ENCODE measurements at places on chromosomes 2 and 18.

- ATAC-seq = no peak
Measured at GRCh38 chr2:17515652-17516051, 2.6 kb downstream of the RAD51AP2 start.

GRCh38 chr2:42378415-42378814, 17.4 kb upstream of the COX7A2L start:
- no peak for ATAC-seq

DNA sequence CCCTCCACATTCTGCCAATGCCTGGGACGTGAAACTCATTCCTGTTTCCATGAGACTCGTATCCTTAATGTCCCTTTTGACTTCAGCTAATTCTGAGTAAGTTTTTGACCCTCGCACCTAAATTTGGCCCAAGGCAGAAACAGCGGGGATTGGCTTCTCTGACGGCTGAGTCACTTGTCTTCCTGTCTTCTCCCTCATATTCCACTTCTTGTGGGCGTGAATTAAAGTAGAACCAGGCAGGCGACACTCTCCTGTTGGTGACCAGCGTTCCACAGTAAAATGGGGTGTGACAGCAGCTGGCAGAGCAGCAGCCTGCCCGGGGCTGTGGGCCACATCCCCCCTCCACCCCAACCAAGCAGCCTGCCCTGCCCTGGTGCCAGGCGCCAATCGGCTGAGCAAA, 15.5 kb downstream of the TTC32 start:
- ATAC-seq = no peak

- ATAC-seq = no peak
Measured at GRCh38 chr2:42747422-42747821, 16.5 kb downstream of the OXER1 start.

GRCh38 chr2:202933139-202933510, 21.1 kb downstream of the CARF start:
- ATAC-seq = no peak

DNA sequence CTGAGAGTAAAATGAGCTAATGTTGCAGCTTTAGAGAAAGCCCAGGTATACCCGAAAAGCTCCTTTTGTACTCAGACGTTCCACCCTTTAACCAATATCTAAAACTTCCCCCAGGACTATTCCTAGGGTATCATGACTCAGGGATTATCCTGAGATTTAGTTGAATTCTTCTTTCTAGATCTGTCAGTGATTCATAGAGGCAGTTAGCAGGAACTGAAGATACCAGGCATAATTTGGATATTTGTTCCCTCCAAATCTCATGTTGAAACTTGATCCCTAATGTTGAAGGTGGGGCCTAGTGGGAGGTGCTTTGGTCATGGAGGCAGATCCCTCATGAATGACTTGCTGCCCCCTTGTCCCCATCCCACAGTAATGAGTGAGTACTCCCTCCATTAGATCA, 161.2 kb upstream of the LRP1B start:
- no peak for ATAC-seq

DNA sequence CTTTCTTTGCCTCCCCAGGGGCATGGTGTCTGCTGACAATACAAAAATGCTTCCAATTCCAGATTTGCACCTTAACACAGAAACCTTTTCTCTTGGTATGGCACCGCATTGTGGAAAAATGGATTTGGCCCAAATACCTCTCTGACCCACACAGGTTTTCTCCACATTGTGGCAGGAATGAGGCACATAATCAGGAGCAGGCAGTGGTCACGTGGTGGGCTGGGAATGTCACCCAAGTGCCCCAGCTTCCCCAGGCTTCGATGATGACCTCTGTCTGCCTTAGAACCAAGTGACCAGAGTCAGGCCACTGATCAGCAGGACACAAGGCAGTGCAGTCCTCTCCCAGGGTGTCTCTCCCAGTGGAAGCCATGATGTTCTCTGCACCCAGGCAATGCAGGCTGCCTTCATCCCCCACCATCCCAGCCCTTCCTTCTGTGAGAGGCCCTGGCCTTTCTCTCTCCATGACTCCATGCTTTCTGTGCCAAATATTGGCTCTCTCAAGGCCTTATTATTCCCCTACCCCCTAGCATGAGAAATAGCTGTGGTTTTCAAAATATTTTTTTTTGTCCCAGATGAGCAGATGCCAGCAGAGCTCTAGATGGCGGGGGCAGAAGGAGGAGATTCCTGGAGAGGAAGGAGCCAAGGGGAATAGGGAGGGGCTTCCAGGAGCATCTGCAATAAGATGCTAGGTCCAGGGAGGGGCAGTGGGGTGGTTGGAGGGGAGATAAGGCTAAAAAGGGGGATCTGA, 198.9 kb downstream of the ACKR3 start:
- ATAC-seq = no peak

DNA sequence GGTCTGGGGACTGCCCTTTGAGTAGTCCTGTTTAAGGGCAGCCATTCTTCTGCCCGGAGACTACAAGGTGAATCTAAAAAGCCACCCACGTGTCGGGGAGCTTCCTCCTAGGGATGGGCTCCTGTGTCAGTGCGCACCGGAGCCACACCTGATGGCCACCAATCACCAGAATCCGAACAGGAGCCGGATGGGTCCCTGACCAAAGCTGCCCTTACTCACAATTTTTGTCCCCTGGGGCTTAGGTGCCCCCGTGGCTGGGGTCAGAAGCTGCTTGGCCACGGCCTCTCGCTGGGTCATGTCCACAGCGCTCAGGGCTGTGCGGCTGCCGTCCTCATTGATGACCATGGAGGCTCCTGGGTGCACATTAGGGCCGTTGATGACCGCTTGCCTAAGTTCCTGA, 30.9 kb downstream of the POLR1A start:
- no peak for ATAC-seq

DNA sequence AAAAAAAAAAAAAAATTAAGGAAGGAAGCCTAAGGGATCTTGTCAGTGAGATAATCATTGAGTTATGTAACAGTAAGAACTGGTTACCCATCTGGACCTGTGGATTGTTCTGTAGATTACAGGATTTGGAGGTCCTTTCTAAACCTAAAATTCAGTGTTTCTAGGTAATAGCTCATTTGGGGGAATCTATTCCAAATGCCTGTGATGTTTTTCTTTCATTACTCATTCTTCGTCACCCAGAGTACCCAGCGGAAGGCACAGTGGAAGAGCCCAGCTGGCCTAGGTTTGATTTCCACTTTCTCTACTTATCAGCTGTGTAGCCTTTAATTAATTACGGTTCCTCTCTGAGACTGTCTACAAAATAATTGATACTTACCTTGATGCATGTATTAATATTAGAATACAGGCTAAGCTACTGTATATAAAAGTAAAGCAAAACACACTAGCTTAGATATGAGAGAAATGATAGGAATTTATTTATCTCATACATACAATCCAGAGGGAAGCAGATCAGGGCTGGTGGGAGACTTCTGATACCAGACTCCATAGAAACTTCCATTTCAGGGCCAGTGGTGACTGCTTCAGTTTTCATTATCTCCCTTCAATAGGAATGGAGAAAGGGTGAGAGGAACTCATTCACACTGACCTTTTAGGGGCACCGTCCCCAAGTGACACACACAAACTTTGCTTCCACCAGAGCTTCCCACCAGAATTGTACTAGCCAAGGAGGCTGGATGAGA, 115.8 kb upstream of the NOSTRIN start:
- peak; percentile 46 for ATAC-seq

DNA sequence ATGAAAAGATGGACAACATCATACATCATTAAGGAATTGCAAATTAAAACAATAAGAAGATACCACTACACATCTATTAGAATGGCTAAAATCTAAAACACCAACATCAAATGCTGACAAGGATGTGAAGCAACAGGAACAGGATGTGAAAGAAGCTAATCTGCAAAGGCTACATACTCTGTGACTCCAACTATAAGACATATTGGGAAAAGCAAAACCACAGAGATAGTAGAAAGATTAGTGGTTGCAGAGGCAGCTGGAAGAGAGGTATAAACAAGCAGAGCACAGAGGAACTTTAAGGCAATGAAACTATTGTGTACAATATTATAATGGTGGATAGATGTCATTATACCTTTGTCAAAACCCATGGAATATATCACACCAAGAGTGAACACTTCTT, 393.7 kb upstream of the RAB6C start:
- ATAC-seq = no peak

DNA sequence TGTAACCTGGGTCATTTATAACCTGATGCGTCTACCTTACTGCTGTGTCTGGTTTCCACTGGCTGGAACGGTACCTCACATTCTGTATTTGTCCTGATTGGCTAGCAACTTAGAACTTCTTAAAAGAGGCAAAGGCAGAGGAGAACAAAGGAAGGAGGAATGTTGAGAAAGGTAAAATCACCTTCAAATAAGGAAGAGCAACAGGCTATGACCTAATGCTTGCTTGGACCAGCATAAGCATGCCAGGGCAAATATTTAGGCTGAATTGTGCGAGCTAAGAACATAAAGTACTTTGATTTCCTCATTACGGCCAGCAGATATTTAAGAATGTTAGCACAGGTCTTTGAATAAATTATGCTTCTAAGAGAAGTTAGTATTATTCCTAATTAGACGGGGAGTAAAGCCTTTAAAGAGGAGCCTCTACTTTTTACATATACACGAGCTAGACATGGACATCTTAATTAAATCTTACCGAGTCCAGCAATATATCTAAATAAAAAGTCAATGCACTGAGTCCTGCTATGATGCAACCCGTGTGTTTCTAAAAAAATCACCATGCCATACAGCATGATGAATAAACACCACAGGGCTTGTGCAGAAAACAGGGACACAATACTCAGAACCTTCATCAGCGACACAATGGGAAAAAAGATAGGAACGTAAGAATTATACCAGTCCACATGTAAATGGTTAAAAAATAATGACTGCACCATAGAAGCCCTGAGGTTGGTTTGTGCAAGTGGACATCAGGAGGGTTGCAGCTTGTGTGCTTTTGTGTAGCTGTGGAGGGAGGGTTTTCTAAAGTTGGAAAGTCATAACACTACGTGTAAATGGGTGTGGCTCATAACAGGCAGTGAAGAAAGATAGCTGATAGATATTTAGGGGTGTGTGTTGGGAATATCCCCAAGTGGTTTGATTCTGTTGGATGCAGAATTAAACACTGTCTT, 14.2 kb downstream of the SEPTIN2 start:
- no peak for ATAC-seq

DNA sequence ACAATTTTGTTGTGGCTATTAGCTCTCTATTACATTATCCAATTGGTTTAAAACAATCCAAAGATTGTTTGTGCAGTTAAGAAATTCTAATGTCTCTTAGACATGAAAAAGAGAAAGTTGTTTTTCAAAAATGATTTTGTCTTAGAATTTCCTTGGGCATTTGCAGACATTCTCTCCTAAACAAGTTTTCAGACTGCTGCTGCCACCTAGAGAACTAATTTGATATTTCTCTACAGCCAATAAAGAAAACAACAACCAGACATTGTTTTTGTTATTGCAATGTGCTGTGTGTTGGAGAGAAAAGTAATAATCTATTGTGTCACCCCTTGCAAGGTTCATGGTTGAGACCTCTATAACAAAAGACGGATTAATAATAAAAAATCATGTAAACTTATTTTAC, 119.0 kb upstream of the SYT4 start:
- ATAC-seq = peak; percentile 47

DNA sequence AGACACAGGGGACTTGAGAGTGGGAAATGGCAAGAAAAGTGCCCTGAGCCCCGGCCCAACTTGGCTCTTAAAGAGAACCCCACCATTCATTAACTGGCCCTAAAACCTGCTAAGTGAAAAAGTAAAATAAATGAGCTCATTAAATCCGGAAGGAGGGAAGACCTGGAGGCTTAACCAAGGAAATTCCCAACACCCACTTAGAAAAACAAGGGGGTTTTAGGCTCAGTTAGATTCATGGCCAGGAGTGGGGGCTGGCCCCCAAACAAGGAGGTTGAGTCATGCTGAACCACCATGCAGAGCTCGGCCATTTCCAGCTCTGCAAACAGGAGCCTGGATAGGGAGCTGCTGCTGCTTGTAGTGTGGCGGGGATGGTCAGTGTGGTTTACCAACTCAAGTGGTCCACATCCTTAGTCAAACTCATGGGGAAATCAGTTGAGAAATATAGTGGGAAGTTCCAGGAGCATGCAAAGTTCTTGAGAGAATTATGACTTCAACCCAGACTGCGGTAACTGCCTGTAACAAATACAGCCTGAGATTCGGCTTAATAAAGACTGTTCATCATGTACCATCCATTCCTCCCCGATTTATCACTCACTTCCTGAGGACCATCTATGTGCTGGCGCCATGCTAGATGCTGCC, 39.7 kb upstream of the MRPL19 start:
- ATAC-seq = no peak

DNA sequence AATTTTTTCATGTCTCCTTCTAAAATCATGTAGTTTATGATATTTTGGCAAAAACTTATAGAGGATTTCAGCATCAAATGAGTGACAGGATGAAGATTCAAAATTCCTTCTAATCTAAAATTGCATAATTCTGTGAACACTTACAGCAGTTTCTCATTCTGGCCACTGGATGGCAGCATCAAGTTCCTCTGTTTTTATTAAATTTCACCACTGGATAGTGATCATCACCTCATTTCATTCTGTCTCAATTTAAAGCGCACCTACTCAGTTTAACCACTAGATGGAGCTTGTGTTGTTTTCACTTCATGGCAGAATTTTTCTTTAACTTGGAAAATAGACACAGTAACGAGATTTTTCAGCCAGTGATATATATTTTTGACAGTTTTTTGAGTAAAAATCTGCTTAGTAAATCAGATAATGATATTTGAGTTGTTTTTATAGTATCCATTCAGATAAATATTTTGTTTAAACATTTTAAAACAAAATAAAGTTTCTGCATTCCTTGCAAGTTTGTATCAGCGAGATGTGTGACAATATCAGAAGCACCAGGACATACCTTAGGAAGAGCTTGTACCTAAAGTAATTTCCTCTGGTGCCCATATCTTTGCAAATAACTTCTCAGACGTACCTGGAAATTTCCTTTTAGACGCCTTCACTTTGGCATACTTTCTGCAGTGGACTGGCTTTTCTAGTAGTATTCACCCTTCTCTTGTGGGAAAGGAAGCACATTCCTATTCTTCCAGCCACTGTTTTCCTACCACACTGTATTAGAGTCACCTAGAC, 94.7 kb upstream of the ARHGAP15 start:
- peak; percentile 87 for ATAC-seq

DNA sequence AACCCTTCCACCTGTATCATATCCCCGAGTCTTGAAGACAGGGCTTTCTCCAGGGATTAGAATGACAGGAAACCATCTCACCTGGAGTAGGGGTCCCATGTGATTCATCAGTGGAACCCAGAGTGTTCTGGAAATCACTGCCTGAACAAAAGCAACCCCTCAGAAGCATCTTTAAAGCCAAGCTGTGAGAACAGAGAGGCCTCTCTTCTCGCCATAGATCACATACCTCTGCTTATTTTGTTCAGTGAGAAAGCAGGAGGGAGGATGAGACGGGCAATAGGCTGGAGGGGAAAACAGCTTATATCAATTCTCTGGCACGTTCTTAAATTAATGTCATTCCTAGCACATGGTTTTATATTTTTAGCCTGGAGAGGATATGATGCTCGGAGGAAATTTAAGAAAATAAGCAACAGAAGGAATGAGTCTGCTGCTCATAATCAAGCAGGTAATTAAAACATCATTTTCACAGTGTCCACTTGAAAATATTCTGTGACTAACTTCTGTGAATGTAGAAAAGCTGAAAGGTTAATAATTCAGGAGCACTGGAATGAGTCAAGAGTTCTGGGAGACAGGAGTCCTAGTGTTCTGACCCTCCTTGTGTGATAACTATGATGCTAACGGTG, 213.6 kb upstream of the SP5 start:
- ATAC-seq = no peak

Data from SK-N-SH treated with all-trans-retinoic acid at 6 μM for 48 hours (cell line).